ENCODE measurements at places on chromosomes 4 and X. TPM values are rescaled to one million over a fixed set of nuclear protein-coding genes. Genes with fewer than 3 reads are reported as not detected.

Gene TKTL2
- polyA plus RNA-seq = not detected

Gene FREM3
- polyA plus RNA-seq = 0.49 TPM

Gene MXRA5
- 50.4 TPM for polyA plus RNA-seq

DNA sequence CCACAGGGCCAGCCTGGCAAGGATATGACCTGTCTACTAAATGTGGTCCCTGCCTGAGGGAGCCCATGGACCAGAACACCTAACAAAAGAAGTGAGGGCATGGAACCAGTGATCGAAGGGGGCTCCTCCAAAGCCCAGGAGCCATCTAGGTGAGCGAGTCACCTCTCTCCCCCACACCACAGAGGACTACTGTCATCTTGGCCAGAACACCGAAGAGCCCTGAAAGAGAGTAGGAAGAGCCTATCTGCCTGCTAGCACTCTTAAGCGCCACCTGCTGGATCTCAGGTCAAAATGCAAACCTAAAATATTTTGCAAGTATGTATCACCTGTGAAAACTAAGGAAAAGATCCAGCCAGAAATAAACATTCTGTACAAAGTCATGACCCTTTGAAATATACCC lies 137.9 kb upstream of the ZXDB start:
- DNase-seq = no peak

- no peak for DNase-seq
Measured at GRCh38 chr4:83558059-83558653, 22.2 kb downstream of the GPAT3 start.

DNA sequence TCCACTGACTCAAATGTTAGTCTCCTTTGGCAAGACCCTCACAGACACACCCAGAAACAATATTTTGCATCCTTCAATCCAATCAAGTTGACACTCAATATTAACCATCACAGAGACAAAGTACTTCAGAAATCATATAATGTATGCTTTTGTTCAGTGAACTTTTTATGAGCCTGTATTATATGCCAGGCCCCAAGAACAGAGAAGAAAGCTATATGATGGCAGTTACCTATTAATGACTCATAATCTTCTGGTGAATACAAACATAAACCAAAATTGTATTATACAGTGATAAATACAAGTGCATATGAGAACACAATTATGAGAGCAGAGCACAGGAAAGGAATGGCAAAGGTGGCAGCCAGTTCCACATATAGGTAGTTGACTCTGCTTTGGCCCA lies 852.0 kb upstream of the EPHA5 start:
- DNase-seq = no peak

DNA sequence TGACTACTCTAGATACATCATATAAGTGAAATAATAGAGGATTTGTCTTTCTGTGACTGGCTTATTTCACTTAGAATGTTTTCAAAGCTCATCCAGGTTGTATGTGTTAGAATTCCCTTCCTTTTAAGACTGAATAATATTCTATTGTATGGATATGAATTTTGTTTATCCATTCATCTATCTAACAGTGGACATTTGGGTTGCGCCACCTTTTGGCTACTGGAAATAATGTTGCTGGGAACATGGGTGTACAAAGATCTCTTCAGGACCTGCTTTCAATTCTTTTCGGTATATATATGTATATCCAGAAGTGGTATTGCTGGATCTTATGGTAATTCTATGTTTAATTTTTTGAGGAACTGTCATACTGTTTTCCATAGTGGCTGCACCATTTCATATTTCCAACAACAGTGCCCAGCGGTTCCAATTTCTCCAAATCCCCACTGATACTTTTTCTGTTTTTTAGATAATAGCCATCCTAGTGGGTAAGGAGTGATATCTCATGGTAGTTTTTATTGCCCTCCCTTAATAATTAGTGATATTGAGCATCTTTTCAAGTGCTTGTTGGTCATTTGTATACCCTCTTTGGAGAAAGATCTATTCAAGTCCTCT lies 3.4 kb upstream of the SCD5 start:
- no peak for DNase-seq
